ENCODE measurements at places on chromosomes 12 and 14.

DNA sequence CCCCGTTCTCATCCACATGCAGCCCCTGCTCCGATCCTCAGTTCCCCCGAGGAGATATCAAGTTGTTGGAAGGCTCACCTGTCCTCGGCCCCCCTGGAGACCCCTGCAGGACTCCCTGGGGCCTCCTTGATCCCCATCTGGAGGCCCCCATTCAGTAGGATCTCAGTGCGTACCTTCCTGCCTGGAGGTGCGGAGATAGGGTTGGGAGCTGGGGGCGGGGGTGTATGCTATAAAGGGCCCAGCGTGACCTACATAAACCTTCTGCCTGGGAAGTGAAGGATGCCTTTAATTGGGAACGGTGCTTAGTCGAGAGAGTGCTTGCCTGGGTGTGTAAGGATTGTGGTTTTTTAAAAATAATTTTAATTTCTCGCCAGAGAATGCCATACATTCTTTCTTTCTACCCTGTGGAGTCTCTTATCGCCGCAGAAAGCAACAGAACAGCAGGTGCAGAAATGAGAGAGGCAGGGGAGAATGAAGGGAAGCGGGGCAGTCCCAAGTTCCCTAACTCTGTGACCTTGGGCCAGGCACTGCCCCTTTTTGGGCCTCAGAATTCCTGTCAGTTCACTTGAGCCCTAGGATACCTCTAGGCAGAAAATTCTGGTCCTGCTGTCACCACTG, 153.7 kb downstream of the TSPAN9 start:
- no peak for DNase-seq

DNA sequence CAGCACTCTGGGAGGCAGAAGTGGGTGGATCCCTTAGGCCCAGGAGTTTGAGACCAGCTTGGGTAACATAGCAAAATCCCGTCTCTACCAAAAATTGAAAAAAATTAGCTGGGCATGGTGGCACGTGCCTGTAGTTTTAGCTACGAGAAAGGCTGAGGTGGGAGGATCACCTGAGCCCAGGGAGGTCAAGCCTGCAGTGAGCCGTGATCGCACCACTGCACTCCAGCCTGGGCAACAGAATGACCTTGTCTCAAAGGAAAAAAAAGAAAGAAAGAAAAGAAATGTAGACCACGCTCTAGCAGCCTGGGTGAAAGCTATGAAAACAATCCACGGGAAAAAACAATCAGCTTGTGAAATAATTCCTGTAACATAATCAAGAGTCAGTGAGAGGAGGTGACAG, 29.0 kb downstream of the SARNP start:
- DNase-seq, result no peak

GRCh38 chr12:2629051-2629450, 165.7 kb upstream of the FKBP4 start:
- DNase-seq, result no peak

GRCh38 chr12:15183821-15184220, 37.4 kb downstream of the RERG start:
- DNase-seq, result no peak

DNA sequence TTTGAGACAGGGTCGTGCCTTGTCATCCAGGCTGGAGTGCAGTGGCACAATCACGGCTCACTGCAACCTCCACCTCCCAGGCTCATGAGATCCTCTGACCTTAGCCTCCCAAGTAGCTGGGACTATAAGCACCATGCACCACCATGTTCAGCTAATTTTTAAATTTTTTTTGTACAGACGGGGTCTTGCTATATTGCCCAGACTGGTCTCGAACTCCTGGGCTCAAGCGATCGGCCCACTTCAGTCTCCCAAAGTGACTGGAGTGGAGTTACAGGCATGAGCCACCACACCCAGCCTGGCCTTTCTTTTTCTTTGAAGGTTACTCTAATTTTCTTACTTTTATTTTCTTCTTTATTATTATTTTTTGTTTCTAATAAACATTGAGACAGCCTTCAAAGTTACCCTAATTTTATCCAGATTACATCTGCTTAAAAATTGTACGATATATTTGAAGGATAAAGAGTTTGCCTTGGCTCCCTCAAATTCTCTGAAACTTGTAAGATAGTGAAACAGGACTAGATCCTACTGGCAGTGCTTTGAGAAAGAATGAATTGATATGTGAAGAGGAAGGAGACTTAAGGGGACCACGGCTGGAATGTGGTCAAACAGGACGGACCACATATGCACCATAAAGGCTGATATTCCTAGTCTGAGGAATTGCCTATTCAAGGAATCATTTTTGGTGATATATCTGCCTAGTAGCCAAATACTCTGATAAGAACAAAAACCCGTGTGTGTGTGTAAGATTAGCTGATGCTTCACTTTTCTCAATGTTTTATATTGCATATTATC, 14.1 kb upstream of the SINHCAF start:
- no peak for DNase-seq

DNA sequence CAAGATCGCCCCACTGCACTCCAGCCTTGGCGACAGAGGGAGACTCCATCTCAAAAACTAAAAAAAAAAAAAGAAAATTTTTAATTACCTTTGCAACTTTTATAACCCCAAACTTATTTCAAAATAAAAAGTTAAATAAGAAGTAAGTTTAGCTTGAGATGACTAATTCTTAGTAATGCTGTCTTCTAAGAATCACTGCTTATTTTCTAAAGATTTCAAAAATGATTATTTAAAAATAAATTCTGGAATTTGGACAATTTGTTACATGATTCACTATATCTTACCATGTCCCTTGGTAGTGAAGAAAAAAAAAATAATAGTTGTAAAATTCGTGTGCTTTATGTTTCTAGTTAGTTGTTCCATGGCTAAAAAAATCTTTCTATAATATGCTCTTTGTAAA, 11.6 kb upstream of the HECTD1 start:
- DNase-seq, result peak; percentile 14

- DNase-seq, result peak; percentile 77
These were observed 77.2 kb downstream of the FERMT2 start for GRCh38 chr14:52873694-52874093.

GRCh38 chr14:103361867-103362266, 23.3 kb upstream of the MARK3 start:
- peak; percentile 98 for DNase-seq

- DNase-seq, result no peak
These were observed 228.9 kb upstream of the EGLN3 start for GRCh38 chr14:34179727-34180126.
